Activated naive CD4-positive, alpha-beta T cell treated with Interleukin-2 at 50 U/mL for 16 hours (primary cell): ENCODE measurements at places on chromosomes 6 and 20.

GRCh38 chr6:170167657-170168159, 123.2 kb downstream of the DLL1 start:
- DNase-seq, result no peak

GRCh38 chr6:111417181-111417585, 65.8 kb downstream of the REV3L start:
- no peak for DNase-seq

DNA sequence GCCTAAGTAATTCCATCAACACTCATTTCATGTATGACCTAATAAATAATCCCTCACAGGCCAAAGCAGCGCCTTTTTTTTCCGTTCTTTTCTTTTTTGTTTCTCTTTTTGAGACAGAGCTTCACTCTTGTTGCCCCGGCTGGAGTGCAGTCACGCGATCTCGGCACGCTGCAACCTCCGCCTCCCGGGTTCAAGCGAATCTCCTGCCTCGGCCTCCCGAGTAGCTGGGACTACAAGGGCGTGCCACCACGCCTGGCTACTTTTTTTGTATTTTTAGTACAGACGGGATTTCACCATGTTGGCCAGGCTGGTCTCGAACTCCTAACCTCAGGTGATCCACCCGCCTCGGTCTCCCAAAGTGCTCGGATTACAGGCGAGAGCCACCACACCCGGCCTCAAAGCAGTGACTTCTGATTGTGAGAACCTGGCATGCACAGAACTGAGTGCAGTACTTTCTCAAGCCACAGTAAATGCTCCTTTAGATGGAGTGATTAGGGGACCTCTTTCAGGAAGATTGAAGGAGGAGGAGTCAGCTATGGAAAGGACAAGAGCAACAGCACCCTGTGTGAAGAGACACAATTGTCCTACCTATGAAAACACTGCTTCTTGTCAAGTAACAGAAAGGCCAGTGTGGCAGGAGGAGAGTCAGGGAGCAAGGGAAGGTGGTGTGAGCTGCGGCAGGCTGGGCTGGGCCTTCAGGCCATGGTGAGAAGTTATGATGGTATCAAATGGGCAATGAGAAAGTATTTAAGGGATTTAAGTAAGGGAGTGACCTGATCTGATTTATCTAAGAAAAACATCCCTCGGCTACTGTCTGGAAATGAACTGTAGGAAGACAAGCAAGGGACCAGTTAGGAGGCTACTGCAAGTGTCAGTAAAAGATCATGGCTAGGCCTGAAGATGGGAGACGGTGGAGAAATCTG, 1.7 kb upstream of the SCAF8 start:
- no peak for DNase-seq

- no peak for DNase-seq
These were observed 109.5 kb downstream of the SNX5 start for GRCh38 chr20:17859002-17859615.

- DNase-seq, result no peak
These were observed 4.1 kb downstream of the TRPC4AP start for GRCh38 chr20:35088231-35089145.

- no peak for DNase-seq
These were observed 178.8 kb upstream of the BTBD3 start for GRCh38 chr20:11738852-11739251.

- DNase-seq, result no peak
These were observed 218.4 kb downstream of the HIVEP2 start for GRCh38 chr6:142726616-142727015.

DNA sequence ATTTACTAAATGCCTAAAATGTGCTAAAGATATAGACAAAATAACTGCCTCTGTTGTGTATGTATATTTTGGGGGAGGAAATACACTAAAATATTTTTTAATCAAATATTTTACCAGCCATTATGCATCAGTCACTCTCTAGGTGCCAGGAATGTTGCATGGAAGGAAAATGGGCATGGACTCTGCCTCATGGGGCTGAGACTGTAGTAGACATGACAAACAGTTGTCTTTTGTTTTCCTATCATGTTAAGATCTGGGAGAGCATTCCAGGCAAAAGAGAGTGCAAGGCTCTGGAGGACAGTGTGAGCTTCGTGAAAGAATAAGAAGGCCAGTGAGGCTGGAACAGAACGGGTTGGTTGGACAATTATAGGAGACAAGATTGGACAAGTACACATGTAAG, 26.5 kb downstream of the HLA-DOB start:
- DNase-seq, result no peak

DNA sequence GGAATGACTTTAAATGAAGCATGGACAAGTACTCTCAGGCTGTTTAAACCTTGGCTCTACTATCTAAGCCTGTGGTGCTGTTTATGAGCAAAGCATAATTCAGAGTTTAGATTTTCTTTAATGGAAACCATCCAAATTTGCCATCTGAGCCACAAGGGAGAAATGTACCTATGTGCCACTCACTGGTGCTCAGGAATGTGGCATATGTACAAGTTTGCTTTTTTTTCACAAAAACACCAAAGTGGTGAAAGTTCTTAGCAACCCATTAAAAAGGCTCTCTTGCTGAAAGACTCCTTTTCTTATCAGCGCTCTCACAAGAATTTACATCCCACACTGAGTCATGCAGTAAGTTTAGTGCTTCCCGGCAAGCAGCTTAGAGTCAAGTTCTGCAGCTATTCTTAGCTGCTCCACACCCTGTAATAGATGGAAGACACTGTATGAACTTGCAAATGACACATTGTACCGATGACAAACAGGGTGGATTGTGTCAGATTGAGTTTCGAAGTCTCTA, 57.3 kb upstream of the MLIP start:
- DNase-seq, result no peak

GRCh38 chr6:10368861-10369260, 46.0 kb downstream of the TFAP2A start:
- no peak for DNase-seq

GRCh38 chr6:30542404-30542725, 13.9 kb downstream of the GNL1 start:
- DNase-seq, result no peak

DNA sequence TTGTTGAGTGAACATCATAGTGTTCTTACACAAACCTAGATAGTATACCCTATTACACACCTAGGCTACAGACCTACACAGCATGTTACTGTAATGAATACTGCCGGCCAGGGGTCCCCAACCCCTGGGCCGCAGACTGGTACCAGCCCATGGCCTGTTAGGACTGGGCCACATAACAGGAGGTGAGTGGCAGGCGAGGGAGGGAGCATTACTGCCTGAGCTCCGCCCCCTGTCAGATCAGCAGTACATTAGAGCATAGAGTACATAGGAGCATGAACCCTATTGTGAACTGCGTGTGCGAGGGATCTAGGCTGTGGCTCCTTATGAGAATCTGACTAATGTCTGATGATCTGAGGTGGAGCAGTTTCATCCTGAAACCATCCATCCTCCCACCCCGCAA, 126.3 kb downstream of the PRND start:
- DNase-seq, result no peak

- no peak for DNase-seq
These were observed 176.2 kb upstream of the CNR1 start for GRCh38 chr6:88342336-88342735.

DNA sequence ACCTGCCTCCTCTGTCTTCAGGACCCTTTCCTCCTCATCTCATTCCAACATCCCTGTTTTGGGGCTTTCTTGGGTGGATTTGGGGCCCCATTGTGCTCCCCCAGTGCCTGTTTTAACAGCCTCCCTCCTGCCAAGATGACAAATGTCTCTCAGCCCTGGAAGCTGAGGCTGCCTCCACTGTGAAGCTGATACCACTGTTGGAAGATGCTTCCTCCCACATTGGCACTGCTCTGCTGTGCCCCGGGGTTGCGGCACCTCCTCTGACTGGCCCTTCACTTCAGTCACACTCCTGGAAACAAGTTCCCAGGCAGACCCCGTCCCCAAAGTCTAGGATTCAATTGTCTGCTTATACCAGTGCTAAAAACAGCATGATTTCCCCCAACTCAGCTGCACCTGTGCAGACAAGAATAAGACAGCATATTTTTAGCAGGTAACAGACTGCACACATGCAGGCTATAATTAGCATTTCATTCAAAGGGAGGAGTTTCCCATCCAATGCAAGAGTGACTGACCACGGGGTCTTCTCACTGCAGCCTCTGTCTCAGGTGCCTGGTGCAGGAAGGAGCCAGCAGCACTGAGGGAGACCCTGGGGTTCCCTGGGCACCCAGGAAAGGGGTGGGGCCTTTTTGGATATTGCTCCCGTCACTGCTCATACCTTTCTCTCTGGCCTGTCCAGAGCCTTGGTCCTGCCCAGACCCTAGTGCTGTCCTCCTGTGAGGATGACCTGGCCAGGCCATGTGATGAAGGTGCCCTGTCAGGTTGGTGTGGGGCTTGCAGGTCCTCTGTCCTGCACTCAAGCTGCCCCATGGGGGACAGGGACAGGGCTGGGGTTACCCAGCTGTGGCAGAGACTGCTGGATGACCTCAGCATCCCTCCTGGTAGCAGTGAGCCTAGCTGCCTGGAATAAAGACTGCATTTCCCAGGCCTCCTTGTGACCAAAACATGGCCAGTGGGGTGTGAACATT, 31.5 kb upstream of the SULF2 start:
- no peak for DNase-seq
